ENCODE measurements at places on chromosomes 6 and 20. TPM values are rescaled to one million over a fixed set of nuclear protein-coding genes. Genes with fewer than 3 reads are reported as not detected.

DNA sequence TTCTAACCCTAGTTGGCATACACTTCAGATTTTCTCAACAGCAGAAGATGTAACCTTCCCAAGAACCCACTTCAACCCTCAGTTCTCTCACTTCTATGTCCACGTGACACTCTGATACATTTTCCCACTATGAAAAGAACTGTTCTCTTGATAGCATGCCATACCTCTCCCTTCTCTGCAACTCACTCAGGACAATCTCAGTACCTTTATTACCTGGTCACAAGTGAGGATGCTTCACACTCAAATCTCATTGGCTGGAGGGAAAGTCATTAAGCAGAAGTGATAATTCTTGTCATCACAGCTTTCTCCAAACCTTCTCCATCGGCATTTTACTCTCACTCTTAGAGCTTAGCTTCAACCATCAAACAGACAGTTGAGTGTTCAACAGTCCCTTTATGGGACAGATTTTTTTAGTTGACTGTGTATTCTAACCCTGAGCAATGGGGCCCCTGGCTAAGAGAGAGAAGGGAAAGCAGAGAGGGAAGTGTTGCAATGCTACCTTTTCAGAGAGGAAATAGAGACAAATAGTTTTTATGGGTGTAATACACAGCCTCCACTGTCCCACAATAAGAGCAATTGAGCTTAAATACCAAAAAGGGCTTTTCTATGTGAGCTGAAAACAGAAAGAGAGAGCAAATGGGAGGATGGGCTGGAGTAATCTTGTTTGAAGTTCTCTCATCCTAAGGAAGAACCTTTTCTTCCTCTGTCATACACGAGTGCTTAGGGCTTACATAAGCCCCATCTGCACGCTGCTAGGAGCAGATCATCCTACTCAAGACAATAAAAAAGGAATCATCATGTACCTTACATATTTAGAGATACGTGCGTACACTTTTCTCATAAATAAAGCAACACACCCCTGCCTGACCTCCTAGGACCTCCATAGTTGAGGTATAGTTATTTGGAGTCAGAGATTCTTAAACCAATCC, 16.0 kb downstream of the HLA-DPA1 start:
- no peak for DNase-seq

The GMNN gene
- total RNA-seq, result 12.5 TPM

GRCh38 chr20:57309544-57310115, 20.0 kb upstream of the SPO11 start:
- no peak for DNase-seq

The FAM83B gene
- total RNA-seq, result 25.4 TPM

The SLC22A16 gene
- not detected for total RNA-seq
